ENCODE measurements at places on chromosomes 3 and 15.

DNA sequence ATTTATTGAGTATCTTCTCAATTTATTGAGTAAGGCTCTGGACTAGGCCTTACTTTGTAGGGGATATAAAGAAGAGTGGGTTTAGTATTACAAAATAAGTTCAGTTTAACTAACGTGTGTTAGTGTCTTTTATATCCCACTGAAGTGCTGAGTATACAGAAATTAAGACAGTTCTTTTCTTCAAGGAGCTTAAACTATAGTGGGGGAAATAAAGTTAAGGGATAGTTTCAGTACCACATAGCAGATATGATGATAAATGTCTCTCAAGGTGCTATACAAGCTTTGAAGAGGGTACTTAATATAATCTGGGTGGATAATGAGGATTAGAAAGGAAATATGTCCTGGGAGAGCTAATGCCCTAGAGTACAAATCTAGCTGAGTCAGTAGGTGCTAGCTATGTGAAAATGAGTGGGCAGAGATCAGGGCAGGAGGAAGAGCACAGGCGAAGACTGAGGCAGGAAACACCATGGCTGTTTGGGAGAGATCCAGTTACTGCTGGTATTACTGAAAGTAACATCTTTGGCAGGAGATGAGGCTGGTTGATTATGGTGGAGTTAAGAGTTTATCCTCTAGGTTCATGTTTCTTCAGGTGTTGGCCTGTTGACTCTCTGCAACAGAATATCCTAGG is 46.0 kb downstream of the TEX9 start:
- peak; percentile 9 for DNase-seq

GRCh38 chr3:198107840-198108734 is 148.1 kb downstream of the LMLN start:
- no peak for DNase-seq

DNA sequence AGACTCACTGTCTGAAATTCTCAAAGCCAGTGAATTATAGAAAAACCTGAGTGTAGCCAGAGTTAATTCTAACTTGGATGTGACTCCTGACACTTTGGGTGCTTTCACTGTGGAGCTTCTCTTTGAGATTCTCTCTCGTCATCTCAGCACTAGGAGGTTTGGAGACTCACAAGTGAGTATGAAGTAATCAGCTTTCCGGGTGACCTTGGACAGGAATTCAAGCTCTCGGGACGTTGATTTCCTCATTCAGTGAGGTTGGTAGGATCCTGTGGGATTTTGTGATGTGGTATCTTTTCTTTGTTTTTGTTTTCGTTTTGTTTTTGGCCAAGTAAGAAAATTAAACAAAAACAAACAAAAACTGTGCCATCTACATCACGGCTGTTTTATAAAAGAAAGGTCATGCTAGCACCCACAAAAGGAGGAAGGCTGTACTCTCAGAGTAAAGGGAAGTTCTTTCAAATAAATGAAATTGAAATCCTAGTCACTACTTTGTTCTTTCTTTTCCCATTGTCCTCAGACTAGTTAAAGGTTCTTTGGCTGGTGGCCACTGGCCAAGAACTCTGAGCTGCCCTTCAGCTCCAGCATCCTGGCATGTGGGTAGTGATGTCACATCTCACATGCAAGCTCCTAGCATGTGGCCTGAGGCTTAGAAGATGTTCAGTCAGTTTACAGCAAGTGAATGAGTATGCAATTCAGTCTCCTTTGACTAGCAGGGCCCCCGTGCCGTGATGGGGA is 263.3 kb upstream of the TPM1 start:
- peak; percentile 86 for DNase-seq

DNA sequence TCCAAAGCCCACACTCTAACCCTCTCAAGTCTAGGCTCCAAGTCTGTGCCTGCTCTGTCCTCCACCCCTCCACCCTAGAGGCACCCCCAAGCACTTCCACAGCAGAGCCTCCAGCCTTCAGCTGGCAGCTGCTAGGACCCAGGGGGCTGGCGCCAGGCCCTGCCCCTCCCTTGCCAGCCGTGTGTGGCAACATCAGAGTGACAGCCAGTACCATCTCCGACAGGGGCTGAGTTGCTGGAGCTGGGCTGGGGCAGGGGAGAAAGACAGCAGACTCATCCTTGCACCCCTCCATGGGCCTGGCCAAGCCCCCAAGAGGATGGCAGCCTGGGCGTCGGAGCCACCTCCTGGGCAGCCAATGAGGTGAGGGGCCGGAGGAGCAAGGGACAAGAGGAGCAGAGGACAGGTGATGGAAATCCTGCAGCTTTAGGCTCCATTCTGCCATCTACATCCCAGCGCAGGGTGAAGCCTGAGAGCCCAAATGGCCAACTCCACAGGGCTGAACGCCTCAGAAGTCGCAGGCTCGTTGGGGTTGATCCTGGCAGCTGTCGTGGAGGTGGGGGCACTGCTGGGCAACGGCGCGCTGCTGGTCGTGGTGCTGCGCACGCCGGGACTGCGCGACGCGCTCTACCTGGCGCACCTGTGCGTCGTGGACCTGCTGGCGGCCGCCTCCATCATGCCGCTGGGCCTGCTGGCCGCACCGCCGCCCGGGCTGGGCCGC is at the start of gene GPR62:
Gene GPR62, plus strand, starts transcription at position 207 of the 718 bp plus-strand sequence. Its CDS starts 272 bp downstream, at position 479.
- DNase-seq: no peak

- DNase-seq: no peak
These were observed 100.6 kb upstream of the PRR20G start for GRCh38 chr3:127388427-127388826.

GRCh38 chr3:188060840-188061544 is 93.0 kb upstream of the LPP start:
- DNase-seq: no peak

GRCh38 chr15:94924971-94925598 is 693.7 kb downstream of the MCTP2 start:
- no peak for DNase-seq

GRCh38 chr3:8456412-8456811 is 45.2 kb upstream of the LMCD1 start:
- DNase-seq: no peak

GRCh38 chr3:42680806-42681205 is 4.5 kb upstream of the KLHL40 start:
- peak; percentile 87 for DNase-seq

DNA sequence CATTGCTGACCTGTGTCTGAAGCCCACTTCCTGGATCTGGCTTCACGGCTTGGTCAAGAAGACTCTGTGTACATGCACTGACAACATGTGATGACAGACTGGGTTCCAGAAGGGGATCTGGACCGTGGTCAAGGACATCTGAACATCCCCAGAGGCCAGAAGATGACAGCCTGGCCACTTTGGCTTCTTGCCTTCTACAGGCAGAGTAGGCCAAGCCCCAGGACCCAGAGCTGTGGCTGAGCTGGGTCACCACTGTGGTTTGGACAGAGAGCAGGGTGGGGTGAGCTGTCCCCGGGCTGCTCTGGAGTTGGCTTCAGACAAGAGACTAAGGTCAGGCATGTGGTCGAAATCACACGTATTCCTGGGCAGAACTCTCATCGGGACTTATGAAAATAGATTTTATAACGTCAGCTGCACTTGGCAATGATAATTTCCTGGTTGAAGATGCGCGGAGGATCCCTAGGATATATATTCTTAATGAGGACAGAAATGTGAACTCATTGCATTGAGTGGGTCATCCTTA is 114.1 kb upstream of the FRMD4B start:
- no peak for DNase-seq

- peak; percentile 93 for DNase-seq
These were observed 507 bp upstream of the GOLIM4 start for GRCh38 chr3:168096210-168096652.

DNA sequence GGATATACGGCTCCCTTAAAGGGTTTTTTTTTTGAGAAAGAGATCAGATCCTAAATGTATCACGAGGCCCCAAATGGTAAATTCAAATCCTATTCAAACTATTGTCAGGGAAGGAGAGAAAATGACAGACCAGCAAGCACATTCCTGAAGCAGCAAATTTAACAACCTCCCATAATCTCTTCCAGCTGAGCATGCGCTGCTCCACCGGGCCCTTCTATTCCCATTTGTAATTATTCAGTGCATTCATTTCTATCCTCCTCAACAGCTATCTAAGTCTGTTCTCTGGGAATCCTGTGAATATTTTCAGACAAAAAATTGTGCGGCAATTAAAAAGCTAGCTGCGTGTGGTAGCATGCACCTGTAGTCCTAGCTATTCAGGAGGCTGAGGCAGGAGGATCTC is 43.2 kb downstream of the MAGI1 start:
- DNase-seq: no peak

DNA sequence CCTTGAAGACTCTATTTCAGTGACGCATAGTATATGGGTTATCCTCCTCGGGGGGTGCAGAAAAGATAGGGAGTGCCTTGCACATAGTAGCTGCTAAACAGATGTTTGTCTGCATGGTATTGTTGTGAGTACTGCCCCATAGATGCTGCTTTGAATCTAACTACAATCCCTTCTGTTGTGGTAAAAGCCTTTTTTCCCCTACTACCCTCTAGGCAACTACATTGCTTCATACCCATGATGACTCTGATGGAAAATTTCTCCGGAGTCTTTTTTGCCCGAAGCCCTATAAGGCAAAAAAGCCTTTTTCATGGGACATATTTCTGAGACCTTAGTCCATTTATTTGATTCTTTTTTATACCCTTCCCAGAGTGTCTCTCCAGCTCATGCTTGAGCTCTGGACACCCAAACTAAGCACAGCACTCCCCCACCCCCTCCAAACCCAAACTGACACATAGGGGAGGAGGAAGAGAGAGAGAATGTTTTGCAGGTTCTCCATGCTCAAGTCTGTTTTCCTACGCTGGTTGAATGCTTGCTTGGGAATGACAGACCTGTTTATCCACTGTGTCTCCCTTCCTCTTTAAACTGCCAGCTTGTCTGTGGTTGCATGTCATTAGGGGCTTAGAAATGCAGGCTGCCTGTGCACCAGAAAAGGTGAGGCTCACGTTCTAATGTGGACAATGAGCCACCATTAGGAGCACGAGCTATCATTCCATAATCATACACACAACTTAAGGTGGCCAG is 52.9 kb downstream of the LRTM1 start:
- no peak for DNase-seq

- DNase-seq: no peak
These were observed 7.2 kb downstream of the GNL3 start for GRCh38 chr3:52693071-52693470.

GRCh38 chr15:74220475-74221248 is 15.5 kb upstream of the CCDC33 start:
- no peak for DNase-seq

GRCh38 chr3:148825476-148825875 is 2.1 kb upstream of the CPB1 start:
- DNase-seq: no peak

GRCh38 chr3:58144478-58145325 is 66.1 kb downstream of the DNASE1L3 start:
- no peak for DNase-seq

DNA sequence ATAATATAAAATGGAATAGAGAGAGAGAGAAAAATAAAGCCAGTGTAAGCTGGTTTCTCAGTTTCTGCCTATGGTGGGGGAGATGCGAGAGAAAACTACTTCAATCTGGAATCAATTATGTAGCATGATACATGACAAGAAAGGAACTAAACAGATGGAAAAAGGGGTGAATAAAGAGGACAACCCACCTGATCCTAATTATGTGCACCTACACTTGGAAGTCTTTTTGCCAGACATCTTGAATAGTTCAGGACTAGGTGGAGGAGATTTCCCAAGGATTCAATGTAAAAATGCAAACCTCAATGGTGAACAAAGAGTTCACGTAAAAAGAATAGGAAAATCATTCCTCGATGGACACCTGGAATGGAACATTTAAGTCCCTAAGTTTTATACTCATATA is 524.4 kb upstream of the RGMA start:
- DNase-seq: no peak

DNA sequence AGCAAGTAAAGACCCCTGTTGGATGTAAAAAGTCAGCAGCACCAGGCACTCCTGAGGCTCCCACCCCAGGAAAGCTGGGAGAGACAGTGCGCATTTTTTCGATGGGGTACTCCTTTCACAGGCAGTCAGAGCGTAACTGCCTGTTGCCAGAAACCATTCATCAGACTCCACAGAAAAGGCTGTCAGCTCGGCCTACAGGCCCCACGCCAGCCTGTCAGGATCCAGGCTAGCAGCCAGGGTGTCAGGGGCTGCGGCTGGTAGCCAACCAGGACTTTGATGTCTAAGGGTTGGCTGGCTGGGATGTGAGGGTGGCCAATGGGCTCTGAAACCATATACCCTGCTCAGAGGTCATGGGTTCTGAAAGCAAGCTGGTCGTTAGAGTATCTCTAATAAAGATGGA is 164.5 kb downstream of the WNT5A start:
- no peak for DNase-seq

DNA sequence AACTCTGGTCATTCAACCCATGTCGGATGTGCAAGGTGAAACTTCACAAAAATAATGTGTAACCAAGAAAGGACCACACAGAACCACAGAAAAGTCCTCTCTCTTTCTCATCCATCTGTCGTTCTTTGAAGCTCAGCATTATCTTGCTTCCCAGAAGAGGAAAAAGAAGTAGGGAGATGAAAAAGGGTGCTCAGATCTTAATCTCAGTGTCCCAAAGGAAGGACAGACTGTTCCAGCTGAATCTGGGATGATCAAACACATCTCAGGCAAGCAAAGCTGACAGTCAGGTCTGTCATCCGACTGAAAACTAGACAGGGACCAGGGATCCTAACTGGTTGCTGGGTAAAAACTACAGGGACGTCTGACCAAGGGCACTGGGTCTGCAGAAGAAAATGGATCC is 16.2 kb downstream of the ARHGEF3 start:
- DNase-seq: no peak

DNA sequence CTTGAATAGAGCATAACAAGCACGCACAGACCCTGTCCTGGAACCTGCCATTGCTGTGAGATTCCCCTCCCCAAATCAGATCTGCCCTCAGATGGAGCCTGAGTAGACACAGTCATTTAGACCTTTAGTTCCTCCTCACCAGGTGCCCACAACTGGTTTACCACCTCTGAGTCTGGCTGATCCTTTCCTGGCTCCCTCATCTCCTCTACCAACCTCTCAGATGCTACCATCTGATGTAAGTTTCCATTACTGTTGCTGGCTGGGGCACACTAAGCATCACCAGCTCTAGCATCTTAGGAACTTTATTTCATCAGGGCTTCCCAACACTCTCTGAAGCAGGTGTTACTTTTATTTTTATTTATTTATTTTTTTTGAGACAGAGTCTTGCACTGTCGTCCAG is 288.3 kb downstream of the TLE3 start:
- peak; percentile 57 for DNase-seq

DNA sequence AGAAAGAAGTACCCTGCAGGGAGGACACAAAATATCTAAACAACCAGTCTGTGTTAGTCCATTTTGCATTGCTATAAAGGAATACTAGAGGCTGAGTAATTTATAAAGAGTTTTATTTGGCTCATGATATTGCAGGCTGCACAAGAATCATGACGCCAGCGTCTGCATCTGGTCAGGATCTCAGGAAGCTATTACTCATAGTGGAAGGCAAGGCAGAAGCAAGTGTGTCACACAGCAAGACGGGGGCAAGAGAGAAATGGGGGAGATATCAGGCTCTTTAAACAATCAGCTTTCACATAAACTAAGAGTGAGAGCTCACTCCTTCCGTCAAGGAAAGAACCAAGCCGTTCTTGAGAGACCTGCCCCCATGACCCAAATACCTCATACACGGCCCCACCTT is 614.8 kb downstream of the ZIC1 start:
- DNase-seq: no peak

- peak; percentile 10 for DNase-seq
These were observed 39.5 kb upstream of the TPRG1 start for GRCh38 chr3:189132231-189132671.

GRCh38 chr3:299590-300301 is 103.2 kb downstream of the CHL1 start:
- no peak for DNase-seq
